ENCODE measurements at places on chromosomes 2 and 18. TPM values are rescaled to one million over a fixed set of nuclear protein-coding genes. Genes with fewer than 3 reads are reported as not detected.

The LCT gene
- total RNA-seq = not detected

The LAMA1 gene
- 0.30 TPM for total RNA-seq

The ASPRV1 gene
- total RNA-seq = 0.94 TPM

The ITPRIPL1 gene
- total RNA-seq = 0.89 TPM

The RIT2 gene
- total RNA-seq = not detected

The KIAA2012 gene
- total RNA-seq = not detected

The WDR7 gene
- total RNA-seq = 31.7 TPM

Data from heart left ventricle (tissue), 16 donors.